AG10803 (cell line): ENCODE measurements at places on chromosomes 11 and 22.

- DNase-seq, result no peak
Observed at GRCh38 chr11:46978005-46978491, 41.5 kb downstream of the CSTPP1 start.

DNA sequence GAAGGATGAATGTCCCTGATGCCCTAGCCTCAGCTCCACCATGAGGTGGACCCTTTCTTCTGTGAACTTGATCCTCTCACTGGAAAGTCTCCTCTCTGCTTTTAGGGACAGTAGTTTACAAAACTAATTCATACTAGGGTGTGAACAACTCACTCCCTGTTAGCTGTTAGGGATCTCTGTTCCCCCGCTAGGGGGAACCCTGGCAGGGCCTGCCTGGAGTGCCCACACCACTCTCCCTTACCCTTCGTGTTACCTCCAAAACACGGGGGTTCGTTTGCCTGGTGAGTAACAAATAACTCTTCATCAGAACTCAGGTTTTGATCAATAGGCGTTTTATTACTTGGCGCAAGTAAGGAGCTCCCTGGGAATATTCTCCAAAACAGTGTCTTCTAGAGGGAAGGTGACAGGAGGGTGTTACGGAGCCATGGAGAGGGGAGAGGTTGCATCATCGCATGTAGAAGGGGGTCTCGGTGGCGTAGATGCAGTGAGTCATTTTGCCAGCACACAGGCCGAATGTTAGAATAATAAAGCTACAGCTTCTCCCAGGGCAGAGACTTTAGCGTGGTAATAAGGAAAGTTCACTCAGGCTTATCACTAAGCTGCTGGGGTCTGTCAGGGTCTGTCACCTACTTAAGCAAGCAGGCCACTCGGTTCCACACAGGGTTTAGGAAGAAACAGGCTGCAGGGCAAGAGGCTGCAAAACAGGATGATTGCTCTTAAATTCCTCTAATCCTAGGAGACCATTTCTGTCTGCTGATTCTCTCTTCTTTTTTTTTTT lies 45.8 kb downstream of the C11orf96 start:
- no peak for DNase-seq

DNA sequence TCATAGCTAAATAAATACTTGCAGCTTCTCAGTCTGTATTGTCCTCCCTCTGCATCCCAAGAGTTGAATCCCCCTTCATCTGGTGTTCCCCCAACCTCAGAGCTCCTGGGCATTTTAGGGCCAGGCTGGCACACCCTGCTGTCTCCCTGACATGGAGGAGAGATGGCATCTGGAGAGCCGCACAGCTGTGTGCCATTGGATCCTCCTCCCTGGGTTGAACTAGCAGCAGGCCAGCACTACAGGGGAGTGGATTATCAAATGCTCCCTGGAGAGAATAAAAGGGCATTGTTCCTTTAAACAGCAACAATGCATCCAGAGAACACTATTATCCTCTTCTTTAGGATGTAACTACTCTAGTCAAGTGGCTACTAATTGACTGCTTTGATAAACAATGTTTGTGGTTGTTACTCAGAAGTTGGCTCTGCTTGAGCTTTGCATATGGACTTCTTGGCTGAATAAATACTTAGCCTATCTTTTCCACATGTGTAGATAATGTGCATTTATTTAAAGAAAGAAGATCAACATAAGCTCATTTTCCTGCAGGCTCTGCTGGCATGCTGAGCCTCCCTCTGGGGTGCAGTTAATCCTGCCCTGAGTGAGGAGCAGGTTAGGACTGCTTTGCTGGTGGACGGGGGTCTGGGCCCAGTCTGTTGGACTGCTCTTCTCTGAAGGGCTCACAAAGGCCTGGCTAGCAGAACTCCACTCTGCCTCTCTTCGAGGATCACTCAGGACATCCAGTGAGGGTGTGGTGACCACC lies 897.2 kb downstream of the TBC1D22A start:
- DNase-seq, result no peak

DNA sequence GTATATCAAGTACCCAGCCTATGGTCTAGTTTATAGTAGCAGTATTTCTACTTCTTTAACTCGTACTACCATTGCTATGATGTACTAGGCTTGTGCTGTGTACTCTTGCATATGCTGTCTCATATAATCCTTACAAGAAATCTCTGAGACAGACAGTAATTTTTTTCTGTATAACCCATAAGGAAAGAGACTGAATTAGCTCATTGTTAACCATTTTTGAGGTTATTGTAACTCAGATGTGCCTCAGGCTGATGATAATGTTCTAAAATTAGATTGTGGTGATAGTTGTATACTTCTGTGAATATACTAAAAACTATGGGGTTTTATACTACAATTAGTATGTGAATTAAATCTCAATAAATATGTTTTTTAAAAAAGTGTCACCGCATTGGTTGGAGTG lies 112.2 kb upstream of the RRM1 start:
- DNase-seq, result no peak

DNA sequence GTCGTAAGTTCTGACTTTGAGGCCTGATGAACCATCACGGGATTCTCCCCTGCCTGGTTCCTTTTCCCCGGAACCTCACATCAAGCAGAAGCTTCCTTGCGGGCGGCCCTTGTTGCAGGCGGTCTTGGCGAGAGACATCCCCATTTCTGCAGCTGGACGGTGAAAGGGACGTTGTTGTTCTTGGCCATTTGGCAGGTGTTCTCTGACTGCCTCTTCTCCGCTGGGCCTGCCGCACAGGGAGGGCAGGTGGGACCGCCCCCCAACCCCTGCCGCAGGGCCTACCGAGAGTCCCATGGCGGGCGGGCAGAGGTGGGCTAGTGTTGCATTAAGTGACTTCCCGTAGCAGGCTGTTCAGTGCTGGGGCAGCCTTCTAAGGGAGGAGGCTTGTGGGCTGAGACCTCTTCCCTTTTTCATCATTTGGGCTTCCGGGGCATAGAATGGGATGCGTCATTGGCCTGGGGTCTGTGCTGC lies 26.9 kb upstream of the GRAMD4 start:
- no peak for DNase-seq

DNA sequence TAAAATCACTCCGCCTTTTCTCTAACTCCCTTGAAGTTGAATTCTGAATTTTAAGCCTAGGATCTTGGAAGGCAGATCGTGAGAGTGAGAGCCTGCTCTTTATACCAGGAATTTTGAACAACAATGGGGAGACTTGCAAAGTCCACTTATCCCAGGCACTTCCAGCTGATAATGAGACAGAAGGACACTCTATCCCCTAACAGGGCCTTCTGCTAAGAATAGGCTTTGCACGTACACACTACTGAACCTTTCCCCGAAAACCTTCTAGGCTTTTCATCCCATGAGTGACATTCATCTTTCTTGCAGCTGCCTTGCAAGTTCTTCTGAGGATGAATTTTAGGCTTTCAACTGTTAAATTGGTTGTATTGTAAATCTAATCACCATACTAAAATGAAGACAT lies 44.0 kb upstream of the WT1 start:
- no peak for DNase-seq

DNA sequence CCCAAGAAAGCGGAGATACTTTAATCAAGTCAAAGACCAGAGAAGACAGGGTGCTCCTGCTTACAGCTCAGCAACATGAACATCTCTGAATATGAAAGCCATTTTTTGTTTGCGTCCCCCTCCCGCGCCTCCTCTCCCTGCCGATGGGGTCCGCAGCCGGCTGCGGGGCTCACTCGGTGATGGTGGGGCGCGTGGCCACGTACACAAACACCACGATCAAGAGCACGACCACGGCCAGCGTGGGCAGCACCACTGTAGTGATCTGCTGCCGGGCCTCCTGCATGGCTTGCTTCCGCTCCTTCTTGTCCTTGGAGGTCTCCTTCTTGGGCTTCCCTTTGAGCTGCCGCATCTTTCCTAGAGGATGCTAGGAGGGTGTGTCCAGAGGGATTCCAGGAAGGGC lies 64.3 kb downstream of the SMCO4 start:
- no peak for DNase-seq

DNA sequence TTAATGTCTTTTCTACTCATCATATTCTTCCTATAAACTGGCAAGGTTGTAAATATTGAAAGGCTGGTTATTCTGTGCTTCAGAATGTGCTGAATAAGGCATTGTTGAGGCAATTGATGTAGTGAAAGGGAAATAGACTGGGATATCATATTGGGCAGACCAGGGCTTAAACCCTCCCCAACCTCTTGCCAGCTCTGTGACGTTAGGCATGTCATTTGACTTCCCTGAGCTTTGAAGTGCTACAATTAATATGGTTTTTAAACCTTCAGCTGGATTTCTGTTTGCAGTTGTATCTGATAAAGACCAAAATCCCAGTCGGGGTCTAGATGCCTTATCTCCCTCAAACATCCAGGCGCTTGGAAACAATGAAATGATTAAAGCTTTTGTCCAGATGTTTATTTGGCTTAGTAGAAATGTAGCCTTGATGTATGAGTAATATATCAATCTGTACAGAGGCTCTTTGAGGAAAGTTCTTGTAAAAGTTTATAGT lies 208.1 kb downstream of the DBX1 start:
- DNase-seq, result no peak

DNA sequence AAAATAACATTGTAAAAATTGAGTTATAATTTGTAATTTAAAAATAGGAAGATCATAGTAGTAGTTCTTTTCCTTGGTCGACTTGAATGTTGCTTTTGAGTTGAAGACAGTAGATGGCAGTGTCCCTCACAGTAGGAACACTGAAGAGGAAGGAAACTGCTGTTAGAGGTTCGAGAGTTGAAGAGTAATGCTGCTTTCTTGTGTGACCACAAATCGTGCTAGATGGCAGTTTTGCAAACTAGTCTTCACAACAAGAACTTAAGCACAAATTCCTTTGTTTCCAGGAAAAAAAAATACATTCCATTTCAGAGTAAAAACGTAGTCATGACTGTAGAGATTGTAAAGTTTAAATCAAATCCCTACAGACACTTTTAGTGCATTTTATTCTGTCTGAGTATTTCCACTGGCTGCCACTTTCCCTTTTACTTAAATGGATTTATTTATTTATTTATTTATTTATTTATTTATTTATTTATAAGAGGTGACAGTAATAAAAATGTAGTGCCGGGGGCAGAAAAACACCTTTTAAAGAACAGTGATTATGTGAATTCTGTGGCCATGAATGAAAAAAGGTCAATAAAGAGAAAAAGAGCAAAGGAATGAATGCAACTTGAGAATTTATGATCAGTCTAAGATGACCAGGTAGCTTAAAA lies 54.6 kb downstream of the SPECC1L start:
- peak; percentile 99 for DNase-seq

- DNase-seq, result no peak
Observed at GRCh38 chr11:66850235-66850587, 6.7 kb upstream of the LRFN4 start.

- no peak for DNase-seq
Observed at GRCh38 chr11:130403967-130404366, 24.4 kb downstream of the ADAMTS8 start.
